ENCODE measurements at places on chromosomes 16 and 17.

GRCh38 chr16:49462362-49462988 is 88.9 kb downstream of the C16orf78 start:
- no peak for DNase-seq

DNA sequence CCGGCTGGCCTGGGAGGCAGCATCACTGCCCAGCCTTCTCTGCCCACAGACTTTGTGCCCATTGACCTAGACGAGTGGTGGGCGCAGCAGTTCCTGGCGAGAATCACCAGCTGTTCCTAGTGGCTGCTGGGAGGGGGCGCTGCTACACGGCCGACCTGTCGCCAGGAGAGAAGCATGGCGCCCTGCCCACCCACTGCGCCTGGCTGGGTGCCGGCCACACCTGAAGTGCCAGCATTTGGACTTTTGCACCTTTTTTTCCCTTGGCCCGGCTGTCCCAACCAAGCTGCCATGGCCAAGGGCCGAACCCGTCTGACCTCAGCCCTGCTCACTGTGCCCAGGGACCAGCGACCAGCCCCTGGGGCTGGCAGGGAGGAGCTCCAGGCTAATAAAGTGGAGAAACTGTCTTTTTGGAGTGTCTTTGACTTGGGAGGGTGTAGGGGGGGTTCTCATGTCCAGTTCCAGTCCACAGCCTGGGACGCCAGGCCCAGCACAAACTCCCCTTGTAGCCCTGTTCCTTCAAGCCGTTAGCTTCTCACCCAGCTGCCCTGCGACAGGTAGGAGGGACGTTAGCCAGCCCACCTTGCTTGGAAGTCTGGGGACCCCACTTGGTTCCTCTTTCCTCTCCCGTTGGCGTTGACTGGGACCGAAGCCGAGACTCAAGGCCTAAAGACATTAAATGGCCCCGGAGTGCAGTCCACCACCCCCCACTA is 939 bp upstream of the WDR90 start:
- DNase-seq: no peak

GRCh38 chr17:52158450-52159042 is at the start of gene CA10:
Gene CA10, minus strand, starts transcription at chr17:52158714.
- DNase-seq: peak; percentile 73

- DNase-seq: no peak
Measured at GRCh38 chr17:73710095-73710592, 65.9 kb upstream of the SDK2 start.

DNA sequence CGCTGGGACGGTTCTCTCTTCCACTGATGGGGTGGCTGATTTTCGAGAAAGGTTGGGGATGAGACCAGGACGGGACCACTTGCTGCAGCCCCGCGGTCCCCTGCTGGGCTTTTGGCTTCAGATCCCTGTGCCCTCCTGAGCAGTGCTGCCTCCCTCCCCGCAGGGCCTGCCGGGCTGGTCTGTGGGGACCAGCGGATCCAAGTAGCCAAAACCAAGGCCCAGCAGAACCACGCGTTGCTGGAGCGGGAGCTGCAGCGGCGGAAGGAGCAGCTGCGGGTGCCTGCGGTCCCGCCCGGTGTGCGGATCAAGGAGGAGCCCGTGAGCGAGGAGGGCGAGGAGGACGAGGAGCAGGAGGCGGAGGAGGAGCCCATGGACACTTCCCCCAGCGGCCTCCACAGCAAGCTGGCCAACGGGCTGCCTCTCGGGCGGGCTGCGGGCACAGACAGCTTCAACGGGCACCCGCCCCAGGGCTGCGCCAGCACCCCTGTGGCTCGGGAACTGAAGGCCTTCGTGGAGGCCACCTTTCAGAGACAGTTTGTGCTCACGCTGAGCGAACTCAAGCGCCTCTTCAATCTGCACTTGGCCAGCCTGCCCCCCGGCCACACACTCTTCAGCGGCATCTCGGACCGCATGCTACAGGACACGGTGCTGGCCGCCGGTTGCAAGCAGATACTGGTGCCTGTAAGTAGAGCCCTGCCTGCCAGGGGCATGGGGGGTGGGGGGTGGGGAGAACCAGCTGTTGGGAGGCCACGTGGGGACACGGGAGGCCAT is 28.6 kb downstream of the POLR3E start:
- DNase-seq: no peak

DNA sequence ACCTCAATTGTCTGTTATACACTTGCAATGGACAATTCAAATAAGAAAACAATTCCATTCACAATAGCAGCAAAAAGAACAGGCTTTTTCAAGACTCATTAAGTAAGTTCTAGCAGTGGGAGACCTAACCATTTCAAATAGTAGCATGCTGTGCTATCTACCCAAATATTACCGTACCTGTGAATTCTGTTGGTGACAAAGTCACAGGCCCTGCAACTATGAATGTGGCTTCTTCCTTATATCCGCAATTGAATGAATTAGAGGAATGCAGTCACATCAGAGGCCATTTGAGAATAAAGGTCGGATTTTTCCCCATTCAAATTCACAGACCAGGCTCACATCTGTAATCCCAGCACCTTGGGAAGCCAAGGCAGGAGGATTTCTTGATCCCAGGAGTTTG is 800 bp upstream of the NME4 start:
- no peak for DNase-seq

GRCh38 chr17:1908699-1909309 is 79.0 kb downstream of the RPA1 start:
- DNase-seq: peak; percentile 61

GRCh38 chr16:68445458-68445857 is 2.9 kb downstream of the SMPD3 start:
- no peak for DNase-seq

- DNase-seq: no peak
Measured at GRCh38 chr17:66935717-66936116, 28.8 kb upstream of the CACNG4 start.

DNA sequence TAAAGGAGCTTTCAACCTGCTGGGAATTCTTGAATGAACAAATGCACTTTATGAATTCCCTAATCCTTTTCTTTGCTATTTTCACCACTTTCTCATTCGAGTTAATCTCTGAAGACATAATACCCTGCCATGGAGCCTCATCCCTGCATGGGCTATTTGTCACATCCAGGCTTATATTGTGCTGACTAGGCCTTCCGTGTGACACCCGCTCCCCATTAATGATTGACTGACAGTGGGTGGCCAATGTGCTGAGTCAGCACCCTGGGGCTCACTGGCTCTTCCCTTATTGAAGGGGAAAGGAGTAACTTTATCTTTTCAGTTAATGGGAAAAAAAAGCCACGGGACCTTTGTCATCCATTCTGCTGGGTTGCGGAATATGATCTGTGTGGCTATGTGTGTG is 1024.8 kb upstream of the EEF2KMT start:
- no peak for DNase-seq

DNA sequence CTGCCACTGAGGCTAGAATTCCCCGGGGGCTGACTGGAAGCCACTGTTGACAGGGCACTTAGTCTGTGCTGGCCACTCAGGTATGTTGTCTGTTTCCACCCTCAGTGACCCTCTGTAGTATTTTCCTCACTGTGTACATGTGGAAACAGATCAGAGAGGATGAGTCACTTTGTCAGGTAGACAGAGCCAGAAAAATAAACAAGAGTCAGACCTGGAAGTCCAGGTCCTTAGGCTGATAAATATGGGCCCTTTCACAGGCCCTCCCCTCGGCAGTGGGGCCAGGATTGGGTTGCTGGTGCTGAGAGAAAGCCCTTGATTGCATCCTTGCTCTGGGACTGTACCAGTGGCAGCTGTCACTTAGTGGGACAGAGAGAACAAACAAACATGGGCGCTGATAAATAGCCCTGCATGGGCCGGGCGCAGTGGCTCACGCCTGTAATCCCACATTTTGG is 21.3 kb downstream of the PGS1 start:
- DNase-seq: peak; percentile 8

- DNase-seq: no peak
Measured at GRCh38 chr17:47852113-47852949, 1.4 kb upstream of the SP6 start.

DNA sequence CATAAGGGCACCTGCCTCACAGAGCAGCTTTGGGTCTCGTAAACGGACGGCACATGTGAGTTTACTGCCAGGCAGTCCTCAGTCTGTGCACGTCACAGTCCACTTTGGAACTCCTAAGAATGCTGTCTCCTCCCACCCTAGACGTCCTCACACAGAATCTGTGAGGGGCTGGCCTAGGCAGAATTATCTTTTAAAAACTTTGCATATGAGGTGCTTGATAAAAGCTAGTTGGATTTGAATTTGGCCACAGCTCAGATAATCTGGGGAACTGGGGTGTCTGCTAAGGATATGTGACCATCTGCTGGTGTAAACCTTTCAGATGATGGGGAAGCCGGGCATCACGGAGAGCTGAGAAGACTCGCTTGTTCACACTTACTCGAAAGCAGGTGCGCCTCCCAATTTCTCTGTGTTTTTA is 64.4 kb downstream of the METRNL start:
- DNase-seq: peak; percentile 52

- DNase-seq: no peak
Measured at GRCh38 chr16:11621920-11622651, 35.4 kb upstream of the LITAF start.

DNA sequence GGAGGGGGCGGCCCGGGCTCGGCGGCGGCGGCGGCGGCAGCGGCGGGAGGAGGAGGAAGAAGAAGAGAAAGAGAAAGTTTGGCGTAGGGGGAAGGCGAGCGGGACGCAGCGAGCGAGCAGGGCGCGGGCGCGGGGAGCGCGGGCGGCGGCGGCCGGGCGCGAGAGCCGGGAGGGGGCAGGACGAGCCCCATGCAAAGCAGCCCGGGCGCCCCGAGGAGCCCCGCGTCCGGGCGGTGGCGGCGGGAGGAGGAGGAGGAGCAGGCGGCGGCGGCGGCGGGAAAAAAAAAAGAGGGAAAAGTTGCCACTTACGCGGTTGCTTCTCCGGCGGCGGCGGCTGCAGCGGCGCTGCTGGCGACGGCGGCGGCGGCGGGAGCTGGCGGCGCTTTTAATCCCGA is 10.3 kb upstream of the ZFHX3 start:
- no peak for DNase-seq

DNA sequence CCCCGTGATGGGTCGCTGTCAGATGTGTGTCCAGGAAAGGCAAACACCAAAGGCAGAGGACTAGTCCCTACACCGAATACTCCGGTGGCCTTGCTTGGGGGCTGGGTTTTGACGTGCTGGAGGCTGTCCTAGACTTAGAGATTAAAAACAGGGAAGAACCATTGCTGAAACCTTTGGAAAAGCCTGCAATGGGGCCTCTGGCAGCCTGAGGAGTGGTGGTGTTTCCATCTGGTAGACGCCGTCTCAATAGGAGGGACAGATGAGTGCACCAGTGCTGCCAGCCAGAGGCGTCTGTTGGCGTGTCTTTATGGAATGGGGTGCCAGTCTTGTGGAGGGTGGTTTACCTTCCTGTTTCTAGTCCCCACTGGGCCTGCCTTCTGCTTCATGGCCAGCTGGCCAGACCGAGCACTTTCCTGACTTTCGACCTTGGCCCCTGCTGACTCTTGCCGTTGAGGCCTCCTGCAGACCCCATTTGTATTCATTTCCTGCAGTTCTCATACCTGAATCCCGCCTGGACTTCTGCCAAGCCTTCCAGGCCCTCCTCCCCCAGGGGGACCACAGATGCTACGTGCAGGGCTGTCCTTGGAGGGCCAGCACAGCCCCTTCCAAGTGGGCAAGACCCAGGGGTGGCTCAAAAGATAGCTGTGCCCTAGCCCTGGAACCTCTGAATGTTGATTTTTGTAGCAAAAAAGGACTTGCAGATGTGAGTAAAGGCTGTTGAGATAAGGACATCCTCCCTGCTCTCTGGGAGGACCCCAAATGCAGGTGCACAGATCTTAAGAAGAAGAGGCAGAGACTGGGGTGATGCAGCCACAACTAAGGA is 1.9 kb upstream of the DNASE1 start:
- DNase-seq: no peak

GRCh38 chr16:65547772-65548446 is 426.0 kb upstream of the CDH11 start:
- no peak for DNase-seq

DNA sequence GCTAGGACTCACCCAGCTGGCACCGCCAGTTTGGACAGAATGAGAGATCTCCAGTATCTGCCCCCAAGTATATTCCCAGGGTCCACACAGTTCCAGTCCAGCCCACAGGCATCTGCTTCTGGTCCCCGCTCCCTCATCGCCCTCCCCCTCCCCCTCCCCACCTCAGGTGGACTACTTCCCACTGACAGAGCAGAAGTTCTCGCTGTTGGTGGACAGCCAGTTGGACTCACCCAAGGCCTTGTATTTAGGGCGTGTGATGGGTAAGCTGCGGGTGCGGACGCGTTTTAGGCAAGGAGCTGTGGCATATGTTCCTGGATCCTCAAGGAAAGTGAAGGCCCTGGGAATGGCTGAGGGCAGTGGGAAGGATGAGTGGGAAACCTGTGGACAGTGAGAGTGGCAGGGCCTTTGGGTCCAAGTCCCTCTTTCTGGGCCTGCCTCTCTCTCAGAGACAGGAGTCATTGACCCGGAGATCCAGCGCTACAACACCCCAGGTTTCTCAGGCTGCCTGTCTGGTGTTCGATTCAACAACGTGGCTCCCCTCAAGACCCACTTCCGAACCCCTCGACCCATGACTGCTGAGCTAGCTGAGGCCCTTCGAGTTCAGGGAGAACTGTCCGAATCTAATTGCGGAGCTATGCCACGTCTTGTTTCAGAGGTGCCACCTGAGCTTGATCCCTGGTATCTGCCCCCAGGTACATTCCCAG is 14.9 kb downstream of the CNTNAP1 start:
- DNase-seq: no peak

GRCh38 chr17:31802502-31802901 is 56.5 kb downstream of the COPRS start:
- DNase-seq: no peak
